ENCODE measurements at places on chromosomes 13 and 19. TPM values are rescaled to one million over a fixed set of nuclear protein-coding genes. Genes with fewer than 3 reads are reported as not detected.

GRCh38 chr13:21852043-21852442 lies 181.2 kb downstream of the FGF9 start:
- DNase-seq: no peak

- no peak for DNase-seq
These were observed 17.8 kb upstream of the NAA16 start for GRCh38 chr13:41293272-41293671.

DNA sequence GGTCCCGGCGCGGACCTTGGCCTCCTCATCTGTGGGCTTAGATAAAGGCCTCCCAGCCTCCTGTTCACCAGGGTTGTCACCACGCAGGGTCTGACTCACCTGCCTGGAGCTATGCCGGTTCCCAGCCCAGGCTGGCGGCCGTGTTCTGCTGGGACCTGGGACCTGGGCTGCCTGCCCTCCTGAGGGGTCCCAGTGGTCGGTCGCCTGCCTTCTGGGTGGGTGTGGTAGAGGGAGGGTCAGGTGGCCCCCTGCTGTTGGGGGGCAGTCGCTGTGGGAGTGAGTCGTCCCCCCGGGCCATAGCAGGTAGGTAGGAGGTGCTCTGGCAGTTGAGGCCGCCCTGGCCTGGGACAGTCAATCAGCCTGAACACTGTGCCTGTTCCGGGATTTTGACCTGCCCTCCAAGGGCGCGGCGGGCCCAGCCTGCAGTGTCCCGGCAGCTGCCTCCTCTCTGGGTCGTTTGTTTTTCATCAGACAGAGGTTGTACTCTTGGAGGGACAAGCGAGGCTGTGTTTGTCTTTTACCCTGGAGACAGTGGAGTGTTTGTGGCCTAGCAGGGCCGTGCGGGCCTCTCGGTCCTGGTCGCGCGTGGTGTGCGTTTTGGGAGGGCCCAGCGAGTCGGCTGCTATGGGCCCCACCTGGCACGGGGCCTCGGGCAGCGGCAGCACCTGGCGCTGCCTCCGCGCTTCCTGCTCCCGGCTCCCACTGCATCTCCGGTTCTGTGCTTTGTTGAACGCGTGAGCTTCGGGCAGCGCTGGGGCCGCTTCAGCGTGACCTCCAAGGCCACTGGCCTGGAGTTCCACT lies 2.6 kb downstream of the ADAT3 start:
- no peak for DNase-seq

RPL36 gene
- 1,282 TPM for total RNA-seq

ERCC1 gene
- 49.3 TPM for total RNA-seq

PLVAP gene
- not detected for total RNA-seq

All from H4 (cell line).